Activated T-helper 1 cell treated with anti-CD3 and anti-CD28 coated beads, Interleukin-12 subunit alpha, Interleukin-12 subunit beta, Interleukin-2, Interleukin-4 antibody, amounts not matched to agents 30 ng/mL and 10 ng/mL and 1 ng/mL, durations not matched to agents 14 hours and 24 hours and 36 hours (primary cell): ENCODE measurements at places on chromosomes 5 and 9. TPM values are rescaled to one million over a fixed set of nuclear protein-coding genes. Genes with fewer than 3 reads are reported as not detected.

- H3K4me1 ChIP-seq, result no peaks in the 10 kb centered on the region
- no peak overlapping the region for H3K27ac ChIP-seq
- no peak for DNase-seq
These were observed 94.2 kb downstream of the ADAMTS19 start for GRCh38 chr5:129554134-129554904.

The GGTA1 gene
- 0.12 and 0.16 TPM in 2 replicates for total RNA-seq

- no peaks in the 10 kb centered on the region for H3K36me3 ChIP-seq
- no peak overlapping the region for H3K4me3 ChIP-seq
- H3K4me1 ChIP-seq, result no peaks in the 10 kb centered on the region
- no peak overlapping the region for H3K27ac ChIP-seq
These were observed 311.3 kb downstream of the SPATA31D1 start for GRCh38 chr9:82299870-82300269.

The PURA gene
- 10.6 and 12.2 TPM in 2 replicates for total RNA-seq

GRCh38 chr9:99349870-99350269 lies 127.8 kb downstream of the SEC61B start:
- no peaks in the 10 kb centered on the region for H3K36me3 ChIP-seq
- H3K4me3 ChIP-seq, result no peak overlapping the region
- peaks cover 6% of the 10 kb centered on the region for H3K27me3 ChIP-seq
- no peaks in the 10 kb centered on the region for H3K4me1 ChIP-seq
